RKO (cell line): ENCODE measurements at places on chromosomes 7 and 10.

DNA sequence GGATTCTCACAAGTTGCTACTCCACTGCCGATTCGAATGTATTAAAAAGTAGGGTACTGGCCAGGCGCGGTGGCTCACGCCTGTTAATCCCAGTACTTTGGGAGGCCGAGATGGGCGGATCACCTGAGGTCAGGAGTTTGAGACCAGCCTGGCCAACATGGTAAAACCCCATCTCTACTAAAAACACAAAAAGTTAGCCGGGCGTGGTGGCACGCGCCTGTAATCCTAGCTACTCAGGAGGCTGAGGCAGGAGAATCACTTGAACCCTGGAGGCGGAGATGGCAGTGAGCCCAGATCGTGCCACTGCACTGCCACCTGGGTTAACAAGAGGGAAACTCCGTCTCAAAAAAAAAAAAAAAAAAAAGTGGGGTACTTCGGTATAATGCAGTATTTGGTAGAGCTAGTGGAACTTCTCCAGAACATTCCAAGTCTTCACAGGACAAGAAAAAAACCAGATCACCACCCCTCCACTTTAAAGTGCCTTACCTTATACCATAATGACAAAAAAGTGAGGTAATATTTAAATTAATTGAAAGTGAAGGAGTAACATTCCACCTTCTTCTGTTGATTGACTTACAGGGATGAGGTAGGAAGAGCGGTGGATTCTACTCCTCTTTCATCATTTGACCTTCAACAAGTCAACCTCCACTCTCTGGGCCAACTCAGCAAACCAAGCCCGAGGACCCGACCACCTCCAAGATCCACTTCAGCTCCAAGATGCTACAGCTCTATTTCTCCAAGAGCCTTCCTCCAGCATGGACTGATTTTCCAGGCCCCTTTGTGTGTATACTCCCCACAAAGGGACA, 2.0 kb downstream of the BAZ1B start:
- peak; percentile 61 for DNase-seq

DNA sequence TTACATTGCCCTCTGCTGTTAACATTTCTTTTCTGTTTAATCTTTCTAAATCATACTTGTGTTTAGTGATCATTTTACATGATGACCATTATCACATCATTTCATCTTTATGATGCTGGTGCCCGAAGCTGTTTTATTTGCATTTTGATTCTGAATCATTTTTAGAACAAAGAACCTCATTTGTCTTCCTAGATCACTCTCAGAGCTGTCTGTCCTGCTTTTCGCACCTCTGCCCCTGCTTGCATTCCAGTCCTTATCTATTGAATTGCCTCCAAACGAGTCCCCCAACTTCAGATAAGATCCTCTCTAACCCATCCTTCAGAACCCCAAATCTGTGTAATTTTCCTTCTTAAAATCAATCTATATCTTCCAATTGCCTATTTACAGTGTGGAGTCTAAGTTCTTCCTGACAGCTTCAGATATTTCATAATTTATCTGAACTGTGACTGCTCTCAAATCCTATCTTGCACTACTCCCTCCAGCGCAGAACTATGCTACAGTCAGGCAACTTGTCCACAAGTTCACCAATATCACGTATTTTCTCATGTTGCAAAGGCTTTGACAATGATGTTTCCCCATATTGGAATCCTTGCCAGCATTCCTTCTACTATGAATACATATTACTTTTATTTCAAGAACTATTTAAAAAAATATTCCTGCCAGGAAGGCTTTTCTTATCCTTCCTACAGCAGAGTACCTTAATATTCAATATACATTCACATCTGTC, 346.5 kb upstream of the CACNA2D1 start:
- DNase-seq = no peak

DNA sequence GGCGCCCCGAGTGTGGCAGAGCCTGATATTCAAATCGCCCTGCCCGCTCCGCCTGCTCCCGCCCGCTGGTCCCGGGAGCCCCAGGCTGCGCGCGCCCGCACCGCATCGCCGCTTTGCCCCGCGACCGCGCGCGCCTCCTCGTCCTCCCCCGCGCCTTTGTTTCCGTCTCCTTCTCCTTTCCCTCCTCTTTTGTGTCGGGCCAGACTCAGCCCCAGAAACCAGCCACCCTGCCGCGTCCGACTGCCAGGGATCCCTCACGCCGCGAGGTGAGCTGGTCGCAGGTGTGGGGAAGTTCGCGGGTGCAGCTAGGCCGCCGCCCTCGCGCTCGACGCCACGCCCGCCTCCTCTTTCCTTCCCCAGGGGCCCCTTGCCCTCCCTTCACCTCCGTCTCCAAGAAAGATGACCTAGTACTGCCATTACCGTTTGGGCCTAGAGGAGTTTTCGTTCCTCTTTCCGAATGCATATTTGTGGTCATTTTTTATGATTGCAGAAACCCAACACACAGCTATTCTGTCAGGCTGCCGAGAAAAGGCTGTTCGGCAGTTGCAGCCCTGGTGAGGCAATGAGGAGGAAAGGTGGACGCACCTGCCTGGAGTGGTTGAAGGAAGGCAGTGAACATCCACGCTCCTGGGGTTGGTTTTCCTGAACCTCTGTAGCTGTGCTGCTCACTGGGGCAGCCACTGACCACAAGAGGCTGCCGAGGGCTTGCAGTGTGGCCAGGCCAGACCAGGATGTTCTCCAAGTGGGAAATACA, 107.3 kb downstream of the SNX10 start:
- peak; percentile 70 for DNase-seq

- DNase-seq = peak; percentile 91
Measured at GRCh38 chr7:116524609-116525297, at the start of gene CAV1. TSS of gene CAV1 (plus strand) at chr7:116525036. CDS start at chr7:116525063, 27 bp downstream.

GRCh38 chr10:80464557-80465450, 10.7 kb downstream of the TSPAN14 start:
- DNase-seq = no peak

- DNase-seq = peak; percentile 34
Measured at GRCh38 chr7:139180700-139181311, 50.2 kb upstream of the UBN2 start.

DNA sequence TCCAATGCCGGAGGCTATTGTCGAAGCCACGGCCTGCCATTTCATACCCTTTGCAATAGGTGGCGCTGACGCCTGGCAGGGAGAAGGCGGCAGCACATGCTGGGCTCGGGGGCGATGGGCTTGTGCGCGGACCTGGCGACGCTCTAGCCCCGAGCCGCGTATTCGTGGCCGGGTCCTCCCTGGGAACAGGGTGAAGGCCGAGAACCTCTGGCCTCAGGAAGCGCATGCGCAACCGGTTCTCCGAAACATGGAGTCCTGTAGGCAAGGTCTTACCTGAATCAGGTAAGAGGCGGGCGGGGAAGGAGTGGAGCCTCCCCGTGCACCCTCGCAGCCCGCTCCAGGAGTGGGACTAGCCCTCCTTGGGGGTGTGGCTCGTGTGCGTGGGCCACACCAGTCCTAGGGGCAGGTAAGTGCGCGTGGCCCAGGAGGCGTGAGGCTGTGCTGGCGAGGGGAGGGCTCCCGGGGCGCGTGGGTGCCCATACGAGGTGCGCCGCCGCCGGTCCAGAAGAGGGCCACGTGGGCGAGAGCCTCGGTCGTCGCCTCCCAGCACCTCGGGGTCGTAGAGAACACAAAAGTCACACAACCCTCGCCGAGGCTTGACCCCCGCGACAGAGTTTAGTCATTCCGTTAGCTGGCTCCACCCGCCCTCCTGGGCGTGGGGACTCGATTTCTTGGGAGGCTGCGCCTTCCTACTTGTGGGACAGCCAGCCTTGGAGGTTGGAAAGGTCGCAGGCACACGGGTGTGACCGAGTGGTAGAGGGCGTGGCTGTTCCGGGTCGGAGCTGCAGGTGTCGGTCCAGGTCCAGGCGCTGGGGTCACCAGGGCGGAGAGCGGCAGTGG, 5.6 kb upstream of the MEST start:
- DNase-seq = peak; percentile 88
